ENCODE measurements at places on chromosomes 2 and 18.

DNA sequence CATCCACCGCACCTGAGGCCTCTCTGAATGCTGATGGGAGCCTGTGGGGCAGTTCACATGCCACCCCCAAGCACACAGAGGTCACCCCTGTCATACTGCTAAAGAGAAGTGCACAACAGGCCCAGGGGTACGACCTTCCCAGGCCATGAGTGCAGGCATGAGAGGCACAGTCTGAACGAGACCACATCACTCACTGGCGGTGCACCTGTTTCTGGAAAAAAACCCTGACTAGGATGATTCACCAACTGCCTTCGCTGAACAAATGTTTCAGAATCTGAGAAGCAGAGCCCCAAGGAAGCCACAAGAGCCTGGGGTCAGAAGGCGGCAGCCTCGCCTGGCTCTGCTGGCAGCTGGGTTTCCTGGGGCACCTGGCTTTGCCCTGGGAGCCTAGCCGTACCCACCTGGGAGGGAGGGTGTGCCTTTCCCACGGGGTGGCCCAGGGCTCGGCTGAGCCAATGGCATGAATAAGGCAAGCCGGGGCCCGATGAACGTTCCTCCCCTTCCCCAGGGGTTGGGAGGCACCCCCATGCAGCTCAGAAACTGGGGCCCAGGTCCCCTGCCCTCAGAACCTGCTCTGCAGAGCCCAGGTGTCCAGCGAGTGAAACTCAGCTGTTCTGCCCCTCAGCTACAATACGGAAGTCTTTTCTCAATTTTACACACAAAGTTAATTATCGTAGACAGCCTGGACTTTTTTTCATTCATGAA, 73.8 kb downstream of the HDAC4 start:
- peak; percentile 80 for DNase-seq

- no peak for DNase-seq
Measured at GRCh38 chr18:74514860-74515495, 18.8 kb downstream of the CNDP2 start.

GRCh38 chr2:206231669-206232286, 42.7 kb upstream of the ZDBF2 start:
- no peak for DNase-seq

GRCh38 chr2:182921234-182921633, 54.8 kb upstream of the FRZB start:
- no peak for DNase-seq

- no peak for DNase-seq
Measured at GRCh38 chr2:216908300-216908699, 48.4 kb upstream of the TNP1 start.
